ENCODE measurements at places on chromosomes 1 and 21. TPM values are rescaled to one million over a fixed set of nuclear protein-coding genes. Genes with fewer than 3 reads are reported as not detected.

SLC9C2 gene
- total RNA-seq: not detected

DNA sequence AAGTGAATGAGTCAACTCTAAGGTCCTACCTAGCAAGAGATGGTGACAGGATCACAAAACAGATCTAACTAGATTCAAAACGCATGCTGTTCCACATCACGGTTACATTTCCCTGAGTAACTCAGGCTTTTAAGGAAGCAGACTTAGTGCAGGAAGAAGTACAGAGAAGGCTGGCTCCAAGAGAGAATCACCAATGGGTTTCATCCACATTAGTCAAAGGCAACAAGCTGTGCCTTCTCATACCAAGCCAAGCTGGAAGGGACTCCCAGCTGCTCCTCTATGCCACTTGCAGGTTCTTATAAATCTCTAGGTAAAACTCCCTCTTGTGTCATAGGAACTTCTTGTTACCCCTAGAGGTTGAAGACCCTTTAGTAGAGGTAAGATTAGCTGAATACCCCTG lies 109.0 kb downstream of the KCNH1 start:
- ATAC-seq: no peak

GRCh38 chr1:121586369-121587229 lies 401.8 kb downstream of the SRGAP2C start:
- ATAC-seq: no peak

GORAB gene
- total RNA-seq: 21.6 TPM

DNA sequence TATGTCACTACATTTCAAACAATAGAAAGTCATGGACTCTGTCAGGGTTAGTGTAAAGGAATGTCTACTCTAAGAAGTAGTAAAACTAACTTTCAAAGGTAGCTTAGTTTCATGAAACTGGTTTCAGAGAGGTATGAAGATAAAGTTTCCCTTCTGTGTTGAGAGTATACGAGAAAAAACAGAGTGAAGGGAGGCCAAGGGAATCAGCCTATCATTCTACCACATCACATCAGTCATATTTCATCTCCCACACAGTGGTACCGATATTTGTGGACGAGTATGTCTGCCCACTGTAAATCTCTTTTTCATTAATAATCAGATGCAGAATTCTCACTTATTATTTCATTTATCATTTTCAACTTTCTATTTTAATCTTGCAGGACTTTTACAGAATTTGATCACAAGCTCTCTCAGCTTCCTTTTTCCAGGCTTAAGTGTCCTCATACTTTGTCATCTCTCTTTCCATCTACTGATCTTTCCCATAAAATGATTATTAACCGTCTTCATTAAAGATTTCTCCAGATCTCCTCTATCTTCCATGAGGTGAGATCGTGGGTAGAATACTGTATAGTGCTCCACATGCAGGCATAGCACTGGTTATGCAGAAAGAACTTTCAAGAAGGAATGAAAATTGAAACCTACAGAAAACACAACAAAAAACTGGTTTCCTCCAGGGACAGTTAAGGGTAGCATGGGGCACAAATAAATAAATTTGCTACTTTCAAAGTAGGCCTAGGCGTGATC lies 11.5 kb upstream of the IFI16 start:
- no peak for ATAC-seq
